Stimulated activated CD8-positive, alpha-beta memory T cell treated with anti-CD3 and anti-CD28 coated beads, Interleukin-4, amount 100 ng/mL, for 1 hour (primary cell): ENCODE measurements at places on chromosomes 16 and 17.

DNA sequence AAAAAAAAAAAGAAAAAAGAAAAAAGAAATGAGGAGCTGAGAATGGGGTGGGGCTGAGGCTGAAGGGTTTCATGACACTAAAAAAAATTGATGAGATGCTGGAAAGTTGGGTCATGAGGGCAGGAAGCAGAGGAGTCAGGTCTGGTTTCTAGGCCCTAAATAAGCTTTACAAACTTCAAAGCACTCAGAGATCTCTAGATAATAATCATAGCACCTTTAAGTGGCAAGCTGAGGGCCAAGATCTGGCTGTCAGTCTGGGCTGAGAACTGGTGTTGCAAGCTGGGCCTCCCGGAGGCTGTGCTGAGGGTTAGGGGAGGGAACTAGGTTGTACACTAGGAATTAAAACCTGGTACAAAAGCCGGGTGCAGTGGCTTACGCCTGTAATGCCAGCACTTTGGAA, 6.4 kb downstream of the ZNF764 start:
- DNase-seq = no peak

DNA sequence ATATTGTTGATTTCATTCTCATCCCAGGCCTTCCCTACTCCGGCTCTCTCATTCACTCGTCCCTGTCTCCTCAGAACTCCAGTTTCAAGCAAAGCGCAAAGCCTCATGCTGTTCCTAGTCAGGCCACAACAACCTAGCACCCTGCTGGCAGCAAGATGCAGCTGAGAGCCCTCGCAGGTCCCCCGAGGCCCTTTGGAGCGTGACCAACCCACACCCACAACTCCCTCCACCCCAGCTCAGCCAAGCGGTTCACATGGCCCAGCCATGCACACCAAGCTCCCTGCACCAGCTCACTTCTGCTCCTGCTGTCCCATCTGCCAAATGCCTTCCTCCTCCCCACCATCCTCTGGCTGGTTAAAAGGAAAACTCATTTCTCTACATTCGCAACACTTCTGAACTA, 195.8 kb downstream of the IRX5 start:
- DNase-seq = no peak

- no peak for DNase-seq
Observed at GRCh38 chr17:798246-798645, 16.1 kb downstream of the MRM3 start.

- no peak for DNase-seq
Observed at GRCh38 chr17:43367737-43368242, 31.0 kb upstream of the ARL4D start.

DNA sequence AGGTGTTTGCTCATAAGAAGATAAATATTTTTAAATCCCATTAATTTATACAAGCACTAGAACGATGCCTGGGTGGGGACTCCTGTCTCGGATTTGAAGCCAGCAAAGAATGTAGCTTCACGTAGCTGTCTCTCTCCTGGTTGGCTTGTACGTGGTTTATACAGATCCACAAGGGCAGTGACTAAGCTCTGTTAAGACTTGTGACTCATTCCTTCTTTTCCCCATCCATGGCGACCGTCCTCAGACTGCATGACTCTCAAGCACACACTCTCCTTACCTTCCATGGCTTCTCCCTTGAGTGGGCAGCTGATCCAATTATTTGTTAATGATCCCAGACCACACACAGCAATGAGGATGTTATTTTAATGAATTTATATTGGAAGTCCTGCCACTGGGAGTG, 679.7 kb upstream of the SOX9 start:
- no peak for DNase-seq
